ENCODE measurements at places on chromosomes 1 and 21. TPM values are rescaled to one million over a fixed set of nuclear protein-coding genes. Genes with fewer than 3 reads are reported as not detected.

Gene KLHL21
- total RNA-seq, result 102 TPM

- no peak for DNase-seq
Measured at GRCh38 chr1:192866241-192866868, 57.5 kb downstream of the RGS2 start.

Gene CD1D
- 1.5 TPM for total RNA-seq

- DNase-seq, result peak; percentile 87
Measured at GRCh38 chr1:35807614-35808449, at the start of gene AGO4. Gene AGO4 (plus strand): TSS chr1:35808016. CDS start chr1:35808417, 401 bp downstream.

DNA sequence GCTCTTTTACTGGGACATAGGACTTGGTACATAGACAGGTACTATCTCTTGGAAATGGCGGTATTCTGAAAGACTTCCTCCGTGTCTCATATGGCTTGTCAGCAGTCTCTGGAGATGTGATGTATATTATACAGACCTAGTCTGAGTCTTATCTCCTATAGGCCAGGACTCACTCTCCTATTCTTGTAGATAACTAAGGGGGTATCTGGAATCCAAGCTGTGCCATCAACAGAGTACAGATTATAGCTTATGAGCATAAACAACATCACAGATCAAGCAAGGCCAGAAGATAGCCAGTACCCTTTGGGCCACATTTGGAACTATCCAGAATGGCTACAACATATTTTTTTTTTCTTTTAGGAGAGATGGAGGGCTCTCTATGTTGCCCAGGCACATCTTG, 16.1 kb upstream of the RIMKLA start:
- no peak for DNase-seq

- peak; percentile 43 for DNase-seq
Measured at GRCh38 chr1:205542367-205542766, 37.9 kb downstream of the CDK18 start.

Measured in Right ventricle myocardium inferior (tissue), 1 donor.